Stimulated activated CD8-positive, alpha-beta memory T cell treated with anti-CD3 and anti-CD28 coated beads, Interleukin-4, amount 100 ng/mL, for 1 hour (primary cell): ENCODE measurements at places on chromosomes 13 and 19.
A peak's percentile ranks its signal among the peaks of the same experiment; 100 is the strongest.

DNA sequence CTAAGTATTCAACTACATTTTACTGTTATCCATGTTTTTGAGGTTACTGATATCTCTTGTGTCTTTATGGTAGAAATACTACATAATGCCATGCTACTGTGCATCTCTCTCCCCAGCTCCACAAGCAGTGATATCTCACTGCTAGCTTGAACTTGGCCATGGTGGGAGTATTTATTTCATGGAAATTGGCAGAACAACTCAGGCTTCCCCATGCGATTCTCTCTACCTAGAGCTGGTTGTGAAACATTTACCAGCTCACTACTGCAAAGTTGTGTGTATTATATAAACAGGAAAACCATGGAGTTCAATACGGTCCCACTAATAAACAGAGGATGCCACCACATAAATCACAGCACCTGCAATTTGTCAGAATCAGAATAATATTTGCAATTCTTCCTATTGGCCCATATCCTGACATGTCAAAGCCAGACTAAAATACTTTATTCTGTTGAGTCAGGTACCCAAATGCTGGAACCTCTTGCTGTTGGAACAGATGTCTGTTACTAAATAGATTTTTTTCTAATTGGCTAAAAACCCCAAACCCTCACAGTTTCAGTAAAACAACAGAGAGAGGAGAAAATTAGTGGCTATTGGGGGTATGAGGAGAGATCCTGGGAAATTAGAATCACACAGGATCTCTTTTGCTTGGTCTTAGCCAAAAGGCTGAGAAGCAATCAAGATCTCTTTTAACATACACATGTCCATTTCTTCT is 91.4 kb upstream of the SLC10A2 start:
- no peak for DNase-seq

DNA sequence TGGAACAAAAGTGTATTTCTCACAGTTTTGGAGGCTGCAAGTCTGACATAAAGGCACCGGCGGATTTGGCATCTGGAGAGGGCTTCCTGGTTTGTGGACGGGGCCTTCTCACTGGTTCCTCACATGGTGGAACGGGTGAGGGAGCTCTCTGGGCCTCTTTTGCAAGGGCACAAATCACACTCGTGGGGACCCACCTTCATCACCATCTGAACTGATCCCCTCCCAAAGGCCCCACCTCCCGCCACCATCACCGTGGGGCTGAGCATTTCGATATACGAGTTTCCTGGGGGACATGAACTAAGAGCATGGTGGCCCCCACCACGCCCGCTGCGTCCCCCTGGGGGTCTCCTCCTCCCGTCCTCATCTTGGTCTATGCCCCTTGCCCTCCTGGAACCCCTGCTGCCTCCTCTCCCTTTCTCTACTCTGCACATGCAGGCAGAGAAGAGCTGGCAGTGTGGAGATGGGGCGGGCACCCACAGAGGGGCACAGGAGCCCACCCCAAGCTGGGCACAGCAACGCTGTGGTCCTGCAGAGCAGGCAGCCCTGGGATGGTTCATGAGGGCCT is 20.8 kb upstream of the SPACA7 start:
- no peak for DNase-seq

DNA sequence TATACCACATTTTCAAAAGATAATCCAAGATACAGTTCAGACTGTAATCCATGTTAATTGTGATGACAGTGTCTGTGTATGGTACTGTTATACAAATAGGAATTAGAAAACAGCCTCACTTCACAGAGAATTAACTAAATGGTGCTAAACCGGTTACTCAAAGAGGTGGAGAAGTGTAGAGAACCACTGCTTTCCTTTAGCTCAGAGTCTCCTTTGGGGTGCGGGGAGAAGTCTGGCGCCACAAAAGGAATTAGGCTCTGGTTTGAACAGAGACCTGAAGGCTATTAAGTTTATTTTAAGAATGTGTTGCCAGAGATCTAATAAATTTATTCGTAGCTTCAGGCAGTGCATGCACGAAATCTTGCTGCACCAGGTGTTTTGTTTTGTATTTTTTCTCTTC is 65.8 kb downstream of the FREM2 start:
- no peak for DNase-seq

DNA sequence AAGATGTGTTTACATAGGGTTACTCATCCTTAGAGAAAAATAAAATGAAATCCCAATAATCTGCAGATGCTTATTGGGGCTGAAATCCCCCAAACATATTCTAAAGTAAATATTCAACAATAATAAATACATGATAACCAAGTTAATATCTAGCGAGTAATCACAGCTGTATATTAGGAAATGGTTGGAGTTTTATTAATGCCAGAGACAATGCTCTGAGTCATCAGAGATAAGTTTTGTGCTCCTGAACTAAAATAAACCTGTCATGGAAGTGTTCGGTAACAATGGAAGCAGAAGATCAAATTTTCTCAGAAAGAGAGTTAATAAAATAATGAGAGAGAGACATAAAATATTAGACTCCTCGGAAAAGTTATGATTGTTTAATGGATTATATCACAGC is 31.4 kb downstream of the FLT1 start:
- DNase-seq = no peak

GRCh38 chr13:41107584-41108014 is 25.0 kb downstream of the KBTBD6 start:
- DNase-seq = no peak

DNA sequence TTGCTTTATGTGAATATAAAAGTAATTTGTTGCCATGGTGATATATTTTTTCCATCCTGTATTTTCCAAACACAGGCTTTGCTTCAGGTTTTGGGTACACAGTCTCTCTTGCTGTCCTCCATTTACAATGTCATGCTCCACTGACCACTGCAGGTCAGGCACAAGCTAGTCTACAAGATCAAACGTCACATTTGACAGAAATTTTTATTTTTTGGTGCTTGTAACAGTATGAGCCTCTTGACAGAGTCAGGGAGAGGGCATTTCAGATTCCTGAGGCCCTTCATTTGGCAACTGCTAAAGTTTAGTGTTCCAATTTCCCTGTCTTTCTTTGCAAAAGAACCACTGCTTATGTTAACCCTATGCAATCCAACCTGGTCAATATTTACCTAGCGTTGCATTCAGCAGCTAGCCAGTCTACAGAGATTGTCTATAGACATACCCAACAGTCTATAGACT is 175.0 kb downstream of the RFC3 start:
- no peak for DNase-seq

- DNase-seq = no peak
These were observed 44.6 kb upstream of the GPR183 start for GRCh38 chr13:99351772-99352171.

DNA sequence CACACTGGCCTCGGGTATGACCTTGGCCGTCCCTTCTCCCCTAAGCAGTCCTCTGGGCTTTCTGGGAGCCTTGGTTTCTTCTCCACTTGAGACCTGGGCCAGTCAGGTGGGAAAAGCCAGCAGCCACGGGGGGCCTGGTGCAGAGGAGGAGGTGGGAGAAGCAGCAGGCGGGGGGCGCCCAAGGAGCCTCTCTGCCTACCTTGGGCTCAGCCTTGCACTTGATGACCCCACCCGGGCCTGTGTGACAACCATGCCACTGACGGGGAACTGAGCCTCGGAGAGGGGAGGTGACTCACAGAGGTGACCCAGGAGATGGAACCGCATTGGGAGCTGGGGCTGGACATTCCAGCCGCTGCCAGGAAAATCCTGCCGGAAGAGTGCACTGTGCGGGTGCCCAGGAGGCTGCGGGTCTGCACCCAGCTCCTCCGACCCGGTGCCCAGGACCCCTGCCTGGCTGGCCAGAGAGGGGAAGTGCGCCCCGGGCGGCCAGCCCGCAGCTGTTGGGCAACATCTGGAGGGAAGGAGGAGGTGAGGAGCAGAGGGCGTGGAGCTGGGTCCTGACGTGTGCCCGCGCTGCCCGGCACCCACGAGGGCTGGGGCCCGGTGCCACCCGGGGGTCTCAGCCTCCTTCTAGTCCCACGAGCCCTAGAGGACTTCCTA is 23.4 kb upstream of the SLC7A10 start:
- DNase-seq = no peak

DNA sequence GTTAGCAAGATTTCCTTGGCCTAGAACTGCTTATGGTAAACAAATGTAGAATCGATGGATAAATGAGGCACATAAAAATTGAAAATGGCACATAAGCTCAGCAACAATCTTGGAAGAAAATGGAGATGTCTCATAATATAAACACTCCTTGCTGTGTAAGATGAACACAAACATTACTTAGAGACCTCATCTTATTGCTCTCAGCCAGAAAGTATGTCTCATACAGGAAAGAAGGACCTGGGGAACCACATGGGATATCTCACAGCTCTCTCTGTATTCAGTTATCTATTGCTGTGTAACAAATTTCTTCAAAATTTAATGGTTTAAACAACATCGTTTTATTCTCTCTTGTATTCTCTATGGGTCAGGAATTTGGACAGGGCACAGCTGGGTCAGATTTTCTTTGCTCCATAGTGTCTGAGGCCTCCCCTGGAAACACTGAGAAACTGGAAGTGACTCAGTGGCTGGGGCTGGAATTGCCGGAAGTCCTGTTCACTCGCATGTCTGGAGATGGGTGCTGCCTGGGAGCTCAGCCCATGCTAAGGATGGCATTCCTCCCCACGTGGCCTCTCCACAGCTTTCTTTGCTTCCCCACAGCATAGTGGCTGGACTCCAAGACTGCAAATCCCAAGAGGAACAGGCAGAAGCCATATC is 105.1 kb downstream of the NUFIP1 start:
- DNase-seq = no peak

GRCh38 chr19:15279326-15279904 is 47.2 kb upstream of the EPHX3 start:
- no peak for DNase-seq

GRCh38 chr19:55160128-55160985 is 2.8 kb upstream of the TNNI3 start:
- DNase-seq = peak; percentile 71

DNA sequence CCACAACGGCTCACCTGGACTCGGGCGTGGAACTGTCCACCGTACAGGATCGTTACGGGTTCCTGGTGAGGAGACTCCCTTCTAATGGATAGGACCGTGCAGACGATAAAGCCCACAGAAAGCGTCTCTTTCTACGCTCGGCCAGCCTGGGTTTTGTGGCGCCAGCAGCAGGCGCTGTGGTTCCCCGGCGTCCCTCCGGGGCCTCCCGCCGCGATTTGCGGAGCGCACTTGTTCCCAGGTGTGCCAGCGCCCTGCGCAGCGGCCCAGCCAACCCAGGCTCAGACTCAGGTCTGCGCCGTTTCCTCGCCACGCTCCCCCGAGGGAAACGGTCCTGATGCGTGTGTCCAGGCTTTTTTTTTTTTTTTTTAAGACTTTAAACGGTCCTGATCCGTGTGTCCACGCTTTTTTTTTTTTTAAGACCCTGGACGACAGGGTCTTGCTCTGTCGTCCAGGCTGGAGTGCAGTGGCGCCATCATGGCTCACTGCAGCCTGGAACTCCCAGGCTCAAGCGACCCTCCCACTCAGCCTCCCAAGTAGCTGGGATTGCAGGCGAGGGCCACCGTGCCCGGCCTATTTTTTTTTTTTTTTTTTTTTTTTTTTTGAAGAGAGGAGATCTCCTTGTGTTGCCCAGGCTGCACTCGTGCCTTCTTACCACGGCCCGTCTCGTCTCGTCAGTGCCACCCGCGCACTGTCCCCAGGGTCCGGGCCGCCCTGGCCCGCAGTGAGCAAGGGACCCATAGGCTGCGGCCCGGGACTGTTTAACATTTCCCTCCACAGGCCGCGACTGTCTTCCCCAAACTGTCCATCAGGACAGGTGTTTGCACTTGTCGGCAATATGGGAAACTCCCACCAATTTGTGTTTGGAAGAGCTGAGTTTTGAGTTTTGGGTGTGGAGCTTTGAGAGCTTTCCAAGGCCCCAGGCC is 23.8 kb downstream of the GJA3 start:
- DNase-seq = no peak

- no peak for DNase-seq
These were observed 125.1 kb downstream of the NALCN start for GRCh38 chr13:101291206-101291605.

GRCh38 chr13:37313372-37313771 is 207.9 kb upstream of the CSNK1A1L start:
- DNase-seq = no peak

DNA sequence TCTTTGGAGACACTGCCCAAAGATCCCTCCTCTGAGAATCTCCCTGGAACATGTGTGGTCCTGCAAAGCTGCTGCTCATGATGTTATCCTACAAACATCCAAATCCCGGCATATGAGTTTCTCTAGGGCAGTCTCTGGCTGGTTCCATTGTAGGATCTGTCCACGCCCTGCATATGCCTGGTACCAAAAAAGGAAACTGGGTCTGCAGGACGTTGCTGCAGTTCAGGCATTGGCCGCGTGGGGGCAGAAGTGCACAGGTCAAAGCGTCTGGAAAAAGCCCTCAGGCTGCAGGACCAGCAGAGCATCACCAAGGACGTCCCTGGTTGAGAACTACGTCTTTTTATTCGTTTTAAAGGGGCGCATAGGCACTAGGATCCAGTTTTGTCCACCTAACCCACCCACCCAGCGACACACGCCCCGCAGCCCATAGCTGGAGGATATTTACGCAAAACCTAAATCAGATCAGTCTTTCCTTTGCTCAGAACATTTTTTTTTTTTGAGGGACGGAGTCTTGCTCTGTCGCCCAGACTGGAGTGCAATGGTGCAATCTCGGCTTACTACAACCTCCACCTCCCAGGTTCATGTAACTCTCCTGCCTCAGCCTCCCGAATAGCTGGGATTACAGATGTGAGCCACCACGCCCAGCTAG is 12.9 kb upstream of the ZNF564 start:
- peak; percentile 88 for DNase-seq

GRCh38 chr19:30479231-30479630 is 107.0 kb downstream of the ZNF536 start:
- no peak for DNase-seq

- DNase-seq = no peak
These were observed 256.0 kb downstream of the UQCRFS1 start for GRCh38 chr19:28956961-28957360.

DNA sequence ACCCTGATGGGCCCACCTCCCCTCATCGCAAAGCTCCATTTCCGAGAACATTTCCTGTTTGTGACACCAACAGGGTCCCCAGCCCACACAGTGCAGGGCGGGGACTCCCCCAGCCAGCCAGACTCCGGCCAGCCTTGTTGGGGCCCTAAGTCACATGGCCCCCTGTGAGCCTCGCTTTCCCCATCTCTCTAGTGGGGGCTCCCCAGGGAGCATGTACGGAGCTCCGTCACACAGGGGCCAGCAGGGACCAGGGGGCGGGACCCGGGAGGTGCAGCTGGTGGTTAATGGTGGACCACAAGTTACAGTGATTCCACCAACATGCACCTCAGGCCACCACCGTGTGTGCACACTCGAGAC is 1.7 kb downstream of the TBXA2R start:
- no peak for DNase-seq
